ENCODE measurements at places on chromosomes 5 and 9.
A peak's percentile ranks its signal among the peaks of the same experiment; 100 is the strongest.

DNA sequence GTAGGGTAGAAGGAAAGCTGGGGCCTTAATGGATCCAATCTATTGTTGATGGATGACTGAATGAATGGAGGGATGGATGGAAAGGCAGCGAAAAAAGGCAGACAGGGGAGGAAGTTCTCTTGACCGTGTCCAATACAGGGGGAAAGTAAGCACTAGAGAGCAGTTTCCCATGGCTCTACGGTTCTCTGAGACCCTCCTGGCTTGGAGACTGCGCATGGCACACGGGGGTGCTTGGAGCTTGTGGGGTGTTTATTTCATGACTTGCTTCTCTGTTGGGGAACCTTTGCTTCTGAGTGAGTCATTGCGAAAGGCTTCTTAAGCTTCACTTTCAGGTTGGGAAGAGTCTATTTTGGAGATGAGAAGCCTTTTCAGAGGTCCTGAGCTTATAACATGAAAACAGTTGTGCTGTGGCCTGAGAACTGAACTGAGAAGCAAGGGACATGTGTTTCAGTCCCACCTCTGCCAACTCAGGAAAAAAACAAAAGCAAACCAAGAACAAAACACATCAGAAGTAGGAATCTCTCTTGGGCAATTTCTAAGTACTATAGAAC lies 12.8 kb upstream of the TEX48 start:
- DNase-seq = no peak

DNA sequence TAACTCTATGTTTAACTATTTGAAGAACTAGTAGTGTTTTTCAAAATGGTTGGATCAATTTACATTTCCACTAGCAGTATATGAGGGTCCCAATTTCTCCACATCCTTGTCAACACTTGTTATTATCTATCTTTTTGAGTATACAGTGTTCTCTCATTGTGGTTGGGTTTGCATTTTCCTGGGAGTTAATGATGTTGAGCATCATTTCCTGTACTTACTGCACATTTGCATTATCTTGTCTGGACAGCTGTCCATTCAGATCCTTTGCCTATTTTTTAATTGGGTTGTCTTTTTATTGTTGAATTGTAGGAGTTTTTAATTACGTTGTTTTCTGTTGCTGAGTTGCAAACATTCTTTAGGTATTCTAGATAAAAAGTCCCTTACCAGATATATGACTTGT lies 103.4 kb upstream of the LRRTM2 start:
- no peak for DNase-seq

GRCh38 chr5:83496626-83497025 lies 25.1 kb downstream of the VCAN start:
- DNase-seq = no peak

- DNase-seq = no peak
Observed at GRCh38 chr9:72205513-72205912, 56.3 kb downstream of the GDA start.

GRCh38 chr5:132223861-132224260 lies 3.8 kb downstream of the P4HA2 start:
- no peak for DNase-seq

GRCh38 chr9:123453076-123453667 lies 97.2 kb downstream of the CRB2 start:
- no peak for DNase-seq

DNA sequence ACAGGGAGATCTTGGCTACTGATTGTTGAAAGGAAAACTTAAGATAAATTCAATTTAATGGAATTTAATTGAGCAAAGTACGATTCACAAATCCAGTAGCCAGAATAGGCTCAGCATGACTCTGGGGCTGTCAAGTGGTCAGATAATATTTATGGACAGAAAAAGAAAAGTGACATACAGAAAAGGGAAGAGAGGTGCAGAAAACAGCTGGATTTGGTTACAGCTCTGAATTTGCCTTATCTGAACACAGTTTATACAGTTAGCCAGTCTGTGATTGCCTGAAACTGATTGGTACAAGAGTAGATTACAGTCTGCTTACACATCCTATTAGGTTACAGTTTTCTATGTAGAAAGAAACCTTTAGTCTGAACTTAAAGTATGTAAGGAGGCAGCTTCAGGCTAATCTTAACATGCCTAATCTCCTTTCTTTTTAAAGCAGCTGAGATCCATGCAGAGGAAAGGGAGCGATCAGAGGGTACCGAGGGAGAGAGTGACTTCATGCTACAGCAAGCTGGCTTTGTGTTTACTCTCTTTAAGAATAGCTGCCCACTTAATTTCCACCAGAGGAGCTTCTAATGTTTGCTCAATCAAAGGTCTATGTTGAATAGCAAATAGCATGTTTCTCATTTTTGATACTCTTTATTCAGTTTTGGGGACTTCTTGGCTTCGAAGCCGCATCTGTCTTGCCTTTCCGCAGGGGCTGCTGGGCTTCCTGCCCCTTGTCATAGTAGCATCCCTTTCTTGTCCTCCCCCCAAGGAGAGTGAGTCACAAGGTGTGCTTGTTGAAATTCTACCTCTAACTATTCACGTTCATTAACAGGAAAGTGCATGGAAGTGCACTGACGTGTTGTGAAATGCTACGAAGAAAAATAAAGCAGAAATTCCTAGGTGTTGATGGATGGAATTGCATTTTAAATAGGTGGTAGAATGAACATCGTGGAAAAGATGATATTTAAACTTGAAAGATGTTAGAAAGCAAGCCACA lies 761.2 kb downstream of the TAF11L14 start:
- DNase-seq = no peak

DNA sequence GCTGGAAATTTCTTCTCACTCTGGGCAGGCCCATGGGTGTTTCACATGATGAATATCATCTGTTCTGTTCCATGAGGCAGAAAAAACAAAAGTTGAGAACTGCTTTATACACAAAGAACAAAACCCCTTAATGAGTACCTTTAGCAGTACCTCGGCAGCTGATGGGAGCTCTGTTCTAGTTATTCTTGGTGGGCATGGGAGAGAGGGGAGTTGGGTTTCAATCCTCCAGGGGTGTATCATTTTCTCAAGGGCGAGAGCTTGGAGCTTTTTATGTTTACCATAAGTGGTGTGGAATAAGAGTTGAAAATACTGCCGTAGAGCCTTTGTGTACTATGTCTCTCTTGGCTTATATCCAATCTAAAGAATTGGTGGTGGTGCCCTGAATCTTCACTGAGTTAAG lies 103.3 kb upstream of the ZNF608 start:
- no peak for DNase-seq

DNA sequence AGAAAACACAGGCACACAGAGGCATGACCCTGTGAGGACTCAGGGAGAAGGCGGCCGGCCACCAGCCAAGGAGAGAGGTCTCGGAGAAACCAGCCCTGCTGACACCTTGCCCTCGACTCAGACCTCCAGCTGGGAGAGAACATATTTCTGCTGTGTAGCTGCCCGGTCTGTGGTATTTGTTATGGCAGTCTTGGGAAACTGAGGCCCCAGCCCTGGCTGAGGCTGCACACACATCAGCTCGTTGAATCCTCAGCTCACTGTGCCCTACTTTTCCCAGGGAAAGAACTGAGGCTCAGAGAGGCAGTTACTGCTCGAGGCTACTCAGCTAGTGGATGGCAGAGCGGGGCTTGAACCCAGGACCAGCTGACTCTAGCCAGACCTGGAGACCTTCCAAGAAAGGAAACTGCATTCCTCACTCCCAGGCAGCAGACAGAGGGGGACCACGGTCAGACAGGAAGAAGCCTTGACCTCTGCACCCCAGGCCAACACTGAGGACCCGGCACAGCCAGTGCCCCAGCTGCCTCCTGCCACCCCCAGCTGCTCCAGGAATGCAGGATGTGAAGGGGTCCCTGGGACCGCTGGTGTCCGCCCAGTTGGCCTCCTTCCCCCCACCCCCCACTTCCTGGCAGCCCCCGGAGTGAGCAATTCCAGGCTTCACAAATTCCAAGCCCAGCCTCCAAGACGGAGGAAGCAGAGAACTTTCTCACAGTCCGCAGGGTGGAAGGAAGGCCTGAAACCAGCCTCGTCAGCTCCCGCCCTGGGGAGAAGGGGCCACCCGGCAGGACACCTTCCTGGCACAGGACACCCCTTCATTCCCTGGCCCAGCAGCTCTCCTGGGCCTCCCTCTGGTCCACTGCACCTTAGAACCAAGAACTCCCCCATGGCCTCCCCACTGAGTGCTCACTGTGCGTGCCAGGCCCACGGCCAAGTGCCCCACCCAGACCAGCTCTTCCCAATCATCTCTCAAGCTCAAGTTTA lies 69.9 kb downstream of the LRSAM1 start:
- DNase-seq = peak; percentile 69

DNA sequence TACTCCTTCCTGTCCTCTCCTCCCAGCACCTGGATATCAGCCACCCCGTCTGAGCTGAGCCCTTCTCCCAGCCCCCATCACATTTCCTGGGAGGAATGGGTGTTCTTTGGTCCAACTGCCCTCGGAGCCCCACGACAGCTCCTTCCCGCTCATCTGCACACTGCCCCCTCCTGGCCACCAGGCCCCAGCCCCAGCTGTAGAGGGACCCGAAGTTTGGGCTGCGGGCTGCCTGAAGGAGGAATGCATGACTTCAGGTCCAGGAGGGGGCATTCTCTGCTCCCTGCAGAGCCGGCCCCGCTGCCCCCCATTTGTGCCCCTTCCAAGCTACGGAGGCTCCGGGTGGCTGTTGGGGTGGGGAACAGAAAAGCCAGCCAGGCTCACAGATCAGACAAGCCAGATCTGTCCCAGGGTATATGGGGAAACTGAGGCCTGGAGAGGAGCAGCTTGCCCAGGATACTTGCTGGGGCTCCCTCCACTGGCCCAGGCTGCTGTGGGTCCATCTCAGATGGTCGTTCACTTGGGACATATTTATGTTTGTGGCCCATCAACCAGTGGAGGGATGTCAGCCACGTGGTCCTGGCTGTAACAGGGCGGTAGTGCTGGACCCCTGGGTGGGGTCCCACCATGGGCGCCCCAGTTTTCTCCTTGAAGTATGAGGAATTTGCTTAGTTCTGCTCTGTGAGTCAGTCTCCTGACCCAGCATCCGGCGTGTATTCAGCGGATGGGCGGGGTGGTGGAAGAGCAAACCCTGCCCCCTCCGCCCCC lies 33.1 kb downstream of the DAB2IP start:
- no peak for DNase-seq

GRCh38 chr5:166712447-166713185 lies 1578.8 kb upstream of the WWC1 start:
- DNase-seq = no peak

DNA sequence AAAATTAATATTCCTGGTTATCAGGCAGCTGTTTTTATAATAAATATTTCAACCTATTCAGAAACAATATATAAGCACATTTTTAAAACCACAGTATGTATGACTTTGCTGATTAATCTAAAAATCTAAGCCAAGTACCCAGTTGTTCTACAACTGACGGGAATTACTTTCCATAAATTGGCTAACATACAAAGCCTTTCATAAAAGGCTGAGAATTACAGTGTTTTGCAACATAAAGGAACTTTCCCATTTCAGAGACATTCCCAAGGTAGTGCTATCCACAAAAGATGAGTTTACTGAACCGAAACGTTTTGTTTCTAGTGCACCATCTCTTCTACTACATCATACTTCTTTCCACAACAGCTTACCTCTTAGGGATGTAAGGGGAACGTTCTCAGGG lies 7.2 kb downstream of the RNF145 start:
- no peak for DNase-seq

DNA sequence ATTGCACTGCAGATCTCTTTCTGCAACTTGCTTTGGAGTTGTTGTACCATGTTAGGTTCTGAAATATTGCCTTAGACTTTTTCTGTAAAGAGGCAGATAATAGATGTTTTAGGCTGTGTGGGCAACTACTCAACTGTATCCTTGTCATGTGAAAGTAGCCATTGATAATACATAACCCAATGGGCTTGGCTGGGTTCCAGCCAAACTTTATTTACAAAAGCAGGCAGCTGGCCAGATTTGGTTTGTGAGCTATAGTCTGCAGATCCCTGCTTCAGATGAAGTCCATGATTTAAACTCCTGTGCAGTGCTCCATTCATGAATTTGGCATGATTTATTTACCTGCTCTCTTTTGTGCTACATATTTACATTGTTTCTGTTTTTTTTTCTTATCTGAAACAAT lies 300.4 kb downstream of the IRX2 start:
- no peak for DNase-seq

DNA sequence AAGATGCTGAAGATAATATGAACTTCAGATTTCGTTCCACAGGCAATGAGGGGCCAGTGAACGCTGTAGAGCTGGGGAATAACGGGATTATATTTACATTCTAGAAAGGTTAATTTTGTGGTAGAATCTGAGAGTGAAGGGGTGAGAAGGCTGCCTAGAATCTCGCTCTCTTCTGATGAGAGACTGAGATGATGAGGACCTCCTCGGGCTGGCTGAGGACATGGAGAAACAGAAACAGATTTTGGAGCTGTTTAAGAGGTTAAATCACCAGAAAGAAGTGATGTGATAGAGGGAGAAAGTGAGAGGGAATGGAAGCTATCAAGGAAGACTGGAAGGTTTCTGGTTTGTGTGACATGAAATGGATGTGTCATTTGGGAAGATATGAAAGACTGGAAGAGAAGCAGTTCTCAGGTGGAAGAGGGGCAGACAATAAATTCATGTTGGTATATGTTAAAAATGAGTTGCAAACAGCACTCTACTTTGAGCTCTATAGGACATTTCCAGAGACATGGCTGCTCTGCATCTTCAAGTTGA lies 612.6 kb downstream of the ISL1 start:
- no peak for DNase-seq

GRCh38 chr5:147629196-147629595 lies 119.3 kb upstream of the DPYSL3 start:
- DNase-seq = no peak

- DNase-seq = no peak
Observed at GRCh38 chr5:37835380-37835973, 4.4 kb downstream of the GDNF start.

- DNase-seq = peak; percentile 38
Observed at GRCh38 chr5:159951387-159951786, 35.1 kb downstream of the ADRA1B start.

GRCh38 chr9:33380390-33381094 lies 21.8 kb downstream of the AQP7 start:
- no peak for DNase-seq

DNA sequence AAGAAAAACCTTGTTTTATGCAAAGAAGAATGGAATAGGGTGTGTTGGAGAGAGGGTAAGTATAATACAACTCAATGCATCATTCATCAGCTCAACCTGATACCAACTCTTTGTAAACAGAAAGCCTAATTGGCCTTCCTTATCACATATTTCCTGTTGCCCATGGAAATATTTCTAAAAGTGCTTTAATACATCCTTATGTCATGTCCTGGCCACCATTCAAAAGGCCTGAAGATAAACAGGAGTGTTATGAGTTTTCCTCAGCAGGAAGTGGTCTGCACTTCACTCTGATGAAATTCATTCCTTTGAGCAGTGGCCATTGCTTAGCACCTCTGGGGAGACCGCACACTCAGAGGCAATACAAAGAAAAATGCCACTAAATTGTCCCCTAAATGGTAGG lies 511.2 kb downstream of the SEMA5A start:
- peak; percentile 88 for DNase-seq

DNA sequence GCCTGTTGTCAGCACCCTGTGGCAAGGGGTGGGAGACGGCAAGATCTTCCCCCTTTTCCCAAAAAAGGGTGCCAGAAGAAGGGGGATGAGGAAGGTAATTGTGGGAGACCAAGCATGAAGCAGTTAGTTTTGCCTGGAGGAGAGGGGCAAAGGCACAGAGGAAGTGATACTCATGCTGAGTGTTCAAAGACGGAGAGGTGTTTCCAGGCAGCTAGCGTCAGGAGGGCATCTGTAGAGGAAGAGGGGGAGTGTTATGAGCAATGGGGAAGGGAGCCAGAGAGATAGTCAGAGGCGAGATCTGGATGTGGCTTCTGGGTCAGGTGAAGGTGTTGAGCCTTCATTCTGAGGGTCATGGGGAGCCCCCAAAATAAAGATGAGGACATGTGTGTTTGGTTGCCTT lies 26.9 kb upstream of the ADAM19 start:
- DNase-seq = no peak

- no peak for DNase-seq
Observed at GRCh38 chr5:140042393-140042642, 781 bp downstream of the NRG2 start.
